NCI-H2029 treated with DMSO at 0.1 percent for 48 hours (cell line): ENCODE measurements at places on chromosomes 16 and 17.

DNA sequence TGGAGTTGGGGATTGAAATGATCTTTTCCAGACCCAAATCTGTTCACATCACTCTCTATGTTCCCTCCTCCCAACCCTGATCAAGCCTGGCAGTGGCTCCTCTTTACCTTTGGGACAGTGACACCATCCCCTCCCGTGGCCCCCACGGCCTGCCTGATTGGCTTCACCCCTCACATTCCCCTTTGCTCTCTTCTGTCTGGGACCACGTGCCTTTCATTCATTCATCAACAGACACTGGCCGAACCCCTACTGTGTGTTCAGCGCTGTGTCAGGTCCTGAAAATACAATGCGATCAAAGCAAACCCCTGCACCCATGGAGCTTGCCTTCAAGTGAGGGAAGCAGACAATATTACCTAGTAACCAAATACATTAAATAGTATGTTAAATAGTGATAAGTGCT, 2.2 kb upstream of the ALOX12B start:
- DNase-seq = no peak

DNA sequence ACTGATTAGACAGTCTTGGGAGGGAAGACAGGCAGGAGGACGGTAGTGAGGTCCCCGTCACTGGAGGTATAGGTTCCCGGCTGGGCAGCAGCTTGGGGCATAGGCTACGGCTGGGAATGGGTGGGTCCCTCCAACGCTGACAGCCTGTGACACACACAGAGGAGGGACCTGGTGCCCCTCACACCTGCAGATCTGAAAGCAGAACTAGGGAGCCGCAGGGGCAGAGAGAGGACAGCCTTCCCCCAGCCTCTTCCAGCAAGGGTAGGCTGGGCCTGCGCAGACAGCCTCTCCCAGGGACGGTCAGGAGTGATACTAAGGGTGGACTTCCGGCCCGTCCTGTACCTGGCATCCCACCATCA, 2.0 kb downstream of the P2RX1 start:
- DNase-seq = no peak

DNA sequence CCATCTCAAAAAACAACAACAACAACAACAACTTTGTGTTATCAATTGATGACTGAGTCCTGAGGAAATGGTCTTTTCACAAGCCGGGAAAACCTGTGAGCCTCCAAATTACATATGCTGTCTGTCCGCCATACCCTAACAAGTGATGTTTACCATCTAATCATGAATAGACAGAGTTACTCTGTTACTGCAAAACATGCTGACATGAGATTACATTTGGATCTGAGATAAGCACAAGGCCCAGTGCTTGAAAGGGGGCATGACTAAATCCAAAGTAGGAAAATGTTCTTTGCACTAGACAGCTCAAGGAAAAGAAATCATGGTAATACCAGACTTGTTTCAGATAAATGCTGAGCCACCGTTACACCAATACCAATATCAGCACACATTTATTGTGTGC, 8.6 kb upstream of the ATXN1L start:
- DNase-seq = no peak

DNA sequence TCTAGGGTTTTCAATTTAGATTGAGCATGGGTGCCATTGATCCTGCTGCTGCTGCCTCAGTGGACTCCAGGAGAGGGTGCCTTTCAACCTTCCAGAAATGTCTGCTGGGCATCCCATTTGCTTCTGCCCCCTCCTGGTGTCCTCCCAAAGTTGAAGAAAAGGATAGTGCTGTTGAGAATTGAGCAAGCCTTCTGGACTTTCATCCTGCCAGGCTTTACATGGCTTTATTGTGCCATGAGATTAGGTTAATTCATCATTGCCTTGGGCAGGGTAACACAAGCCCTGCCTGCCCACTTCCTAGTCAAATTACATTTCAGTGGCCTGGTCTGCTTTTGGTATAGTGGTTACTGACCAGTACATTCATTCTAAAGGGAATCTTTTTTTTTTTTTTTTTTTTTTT, 17.9 kb upstream of the TANGO6 start:
- DNase-seq = no peak

DNA sequence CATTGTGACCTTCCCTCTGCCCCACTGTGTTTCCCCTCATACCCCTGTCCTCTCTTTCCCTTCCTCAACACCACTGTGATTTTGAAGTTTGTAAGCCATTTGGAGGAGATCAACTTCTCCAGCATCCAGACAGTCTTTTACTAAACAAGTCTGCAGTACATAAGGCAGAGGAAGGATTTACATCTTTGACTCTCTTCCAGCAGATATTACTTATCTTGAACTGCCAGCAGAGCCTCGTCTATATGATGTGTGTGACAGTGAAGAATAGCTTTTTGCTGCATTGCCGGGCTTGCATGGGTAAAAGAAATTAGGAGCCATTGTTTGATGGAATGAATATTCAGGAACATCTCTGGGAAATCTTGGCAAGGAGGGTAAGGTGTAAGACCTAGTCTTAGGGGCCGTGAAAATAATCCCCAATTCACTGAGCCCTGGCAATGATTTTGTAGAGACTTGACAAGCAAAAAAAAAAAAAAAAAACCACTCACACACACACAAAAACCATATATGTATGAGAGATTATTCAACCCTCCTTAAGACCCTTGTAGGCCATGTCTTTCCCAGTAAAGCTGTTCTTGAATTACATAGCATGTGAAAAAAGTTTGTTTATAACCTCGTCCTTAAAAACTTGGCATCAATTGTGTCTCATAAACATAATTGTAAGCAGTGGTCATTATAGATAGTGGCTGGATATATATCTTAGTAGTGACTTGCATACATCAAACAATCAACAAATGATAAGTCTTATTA, 903.9 kb downstream of the CDH11 start:
- DNase-seq = no peak

DNA sequence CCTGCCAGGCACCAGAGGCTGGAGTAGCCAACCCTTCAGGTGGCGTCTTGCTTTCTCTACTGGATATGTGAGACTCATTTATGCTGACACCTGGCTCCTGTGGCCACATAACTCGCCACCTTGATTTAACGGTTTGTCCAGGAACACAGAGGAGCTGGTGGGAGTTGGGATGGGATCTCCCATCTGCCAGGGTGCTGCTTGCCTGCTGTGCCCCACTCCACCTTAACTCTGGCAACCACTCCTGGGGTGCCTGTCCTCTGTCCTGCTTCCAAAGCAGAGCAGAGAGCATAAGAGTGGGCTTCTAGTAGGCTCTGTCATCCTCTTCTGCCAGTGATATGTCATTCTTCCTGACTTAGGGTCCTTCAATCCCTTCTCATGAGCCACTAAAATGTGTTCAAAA, 63.4 kb upstream of the ZNF423 start:
- no peak for DNase-seq

- DNase-seq = no peak
These were observed 590.6 kb downstream of the MAF start for GRCh38 chr16:79009896-79010295.

DNA sequence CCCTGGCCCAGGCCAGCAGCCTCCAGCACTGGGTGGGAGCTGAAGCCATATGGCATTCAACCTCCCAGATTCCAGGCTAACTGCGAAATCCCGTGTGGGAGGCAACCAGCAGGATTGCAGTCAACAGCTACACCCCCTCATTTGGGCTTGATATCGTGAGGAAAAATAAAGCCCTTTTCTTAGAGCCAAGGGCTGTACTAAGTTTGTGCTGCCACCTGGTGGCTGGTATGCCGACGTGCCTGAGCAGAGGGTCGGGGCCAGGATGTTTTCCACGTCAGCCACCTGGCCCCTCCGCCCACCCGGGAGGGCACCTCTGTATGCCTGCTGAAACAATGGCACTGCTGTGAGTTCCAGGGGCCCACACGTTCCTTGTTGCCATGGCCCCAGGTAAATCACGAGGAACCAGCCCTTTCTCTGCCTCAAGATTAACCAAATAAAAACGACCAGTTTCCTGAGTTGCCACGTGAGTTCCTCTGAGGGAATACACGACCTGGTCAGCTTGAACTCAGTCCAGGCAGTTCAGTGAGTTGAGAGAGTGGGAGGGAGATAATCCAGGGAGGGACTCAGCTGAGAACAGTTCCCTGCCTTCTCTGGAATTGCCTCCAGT, 9.0 kb downstream of the TMEM98 start:
- DNase-seq = no peak

GRCh38 chr16:25260416-25260815, 2.8 kb upstream of the ZKSCAN2 start:
- no peak for DNase-seq

DNA sequence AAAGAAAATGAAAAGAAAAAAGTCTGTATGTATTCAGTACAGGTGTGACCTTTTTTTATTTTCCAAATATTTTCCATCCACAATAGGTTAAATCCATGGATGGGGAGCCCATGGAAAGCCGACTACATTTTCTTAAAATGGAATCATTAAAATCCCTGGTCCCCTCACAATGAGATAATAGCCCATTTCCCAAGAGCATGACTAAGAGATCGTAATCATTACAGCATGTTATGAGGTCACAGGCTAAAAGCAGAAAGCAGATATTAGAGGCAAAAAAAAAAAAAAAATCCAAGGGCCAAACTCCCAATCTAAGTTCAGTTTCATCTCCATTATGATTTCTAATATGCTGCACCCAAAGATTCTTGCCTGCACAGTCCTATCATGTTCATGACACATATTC, 44.7 kb downstream of the CYTH1 start:
- no peak for DNase-seq

GRCh38 chr17:1179818-1180742, at the start of gene ABR:
Gene ABR (minus strand): TSS chr17:1179981. CDS start chr17:1179727, 254 bp downstream.
- no peak for DNase-seq

DNA sequence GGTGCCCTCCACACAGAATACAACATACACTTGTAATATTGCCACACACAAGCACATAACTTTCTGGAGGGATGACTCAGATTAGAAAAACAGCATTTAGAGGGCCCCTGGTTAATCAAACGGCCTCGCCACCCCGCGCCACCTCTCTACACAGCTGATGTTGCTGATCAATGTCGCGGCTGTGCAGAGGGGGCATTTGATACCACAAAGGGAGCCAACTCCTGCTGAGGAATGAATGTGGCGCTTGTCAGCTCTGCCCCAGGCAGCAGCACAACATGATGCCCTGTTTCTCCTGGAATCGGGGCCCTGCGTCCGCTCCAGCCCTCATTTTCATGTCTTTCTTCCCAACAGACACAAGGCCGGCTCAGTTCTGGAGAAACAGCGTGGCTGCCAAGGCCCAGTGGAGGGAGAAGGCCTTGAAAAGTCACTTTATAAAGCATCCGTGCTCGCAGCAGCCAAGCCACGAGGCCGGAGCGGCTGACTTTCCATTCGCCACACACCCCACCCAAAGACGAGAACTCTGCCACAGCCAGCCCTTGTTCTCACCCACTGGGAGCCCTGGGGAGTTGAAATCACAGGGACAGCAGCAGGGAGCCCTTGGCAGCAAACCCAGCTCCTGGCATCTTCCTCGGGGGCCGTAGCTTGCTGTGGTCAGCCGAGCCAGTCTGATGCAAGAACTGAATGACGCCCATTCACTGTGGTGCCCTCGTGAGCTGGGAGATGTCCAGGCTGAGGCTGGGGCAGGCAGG, 65.6 kb downstream of the XYLT1 start:
- DNase-seq = no peak

DNA sequence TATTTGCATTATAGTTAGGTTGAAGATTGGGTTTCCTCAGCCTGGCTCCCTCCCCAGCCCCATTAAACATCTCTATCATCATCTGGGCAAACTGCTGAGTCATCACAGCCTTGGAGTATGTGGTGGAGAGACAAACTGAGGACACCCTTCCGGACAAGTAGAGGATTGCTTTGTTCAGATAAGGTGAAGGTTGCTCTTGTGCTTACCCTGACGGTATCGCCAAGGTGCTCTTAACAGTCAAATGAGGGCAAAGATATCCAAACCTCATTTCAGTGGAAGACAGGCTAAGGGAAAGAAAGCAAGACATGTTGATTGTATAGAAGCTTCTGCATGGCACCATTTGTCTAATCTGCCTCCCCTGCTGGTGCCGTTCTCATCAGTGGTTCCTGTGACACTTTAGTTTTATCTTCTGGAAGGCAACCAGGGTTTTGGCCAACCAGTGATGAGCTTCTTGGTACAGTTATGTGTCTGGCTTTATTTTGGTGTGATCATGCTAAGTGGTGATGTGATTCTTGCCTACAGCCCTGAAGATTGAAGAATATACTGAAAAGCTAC, 56.9 kb upstream of the LGALS9 start:
- no peak for DNase-seq

DNA sequence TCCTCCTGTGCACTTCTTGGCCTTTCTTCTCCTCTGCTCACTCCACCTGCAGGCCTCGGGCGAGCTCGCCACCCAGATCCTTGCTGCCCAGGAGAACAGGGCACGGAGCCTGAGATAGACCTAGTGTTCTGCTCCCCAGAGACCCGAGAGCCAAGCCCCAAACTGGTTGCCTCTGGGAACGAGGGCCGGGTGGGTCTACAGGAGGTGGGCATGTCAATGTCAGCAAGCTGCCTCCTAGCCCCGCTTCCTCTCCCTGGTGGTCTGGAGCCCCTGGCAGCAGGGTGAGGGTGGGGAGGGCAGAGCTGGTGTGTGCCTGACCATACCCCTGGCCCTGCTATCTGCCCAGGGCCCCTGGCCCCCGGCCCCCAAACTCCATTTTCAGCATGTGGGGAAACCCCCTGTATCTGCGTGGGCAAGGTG, 841 bp upstream of the NDRG4 start:
- no peak for DNase-seq

DNA sequence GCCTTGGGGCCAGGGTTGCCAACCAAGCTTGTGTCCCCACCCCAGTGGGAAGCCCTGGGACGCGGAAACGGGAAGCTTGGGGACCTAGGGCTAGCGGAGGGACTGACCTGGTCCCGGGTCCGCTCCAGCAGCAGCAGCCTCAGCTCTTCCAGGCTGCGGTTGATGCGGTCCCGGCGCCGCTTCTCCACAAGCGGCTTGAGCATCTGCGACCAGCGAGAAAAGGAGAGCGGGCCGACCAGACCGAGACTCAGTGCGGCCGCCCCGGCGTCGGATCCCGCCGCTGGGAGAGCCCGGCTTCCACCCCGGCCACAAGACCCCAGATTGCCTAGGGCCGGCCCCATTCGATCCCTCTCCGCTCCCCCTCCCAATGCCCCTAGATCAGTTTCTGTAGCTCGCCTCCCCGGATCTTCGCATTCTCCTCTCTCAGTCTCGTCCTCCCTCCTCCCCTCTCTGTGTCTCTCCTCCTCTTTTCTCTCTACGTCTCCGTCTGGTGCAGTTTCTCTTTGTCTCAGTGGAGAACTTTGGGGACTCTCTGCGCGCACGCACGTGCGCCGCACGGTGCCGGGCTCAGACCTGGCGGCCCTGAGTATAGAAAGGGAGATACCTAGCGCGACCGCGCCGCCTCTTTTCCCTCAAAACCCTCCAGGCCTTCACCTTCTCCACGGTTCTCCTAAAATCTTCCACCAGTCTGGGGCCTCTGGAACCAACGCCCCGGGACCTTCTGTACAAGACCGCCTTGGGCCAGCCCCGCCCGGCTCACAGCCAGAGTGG, 797 bp downstream of the HES7 start:
- DNase-seq = no peak

DNA sequence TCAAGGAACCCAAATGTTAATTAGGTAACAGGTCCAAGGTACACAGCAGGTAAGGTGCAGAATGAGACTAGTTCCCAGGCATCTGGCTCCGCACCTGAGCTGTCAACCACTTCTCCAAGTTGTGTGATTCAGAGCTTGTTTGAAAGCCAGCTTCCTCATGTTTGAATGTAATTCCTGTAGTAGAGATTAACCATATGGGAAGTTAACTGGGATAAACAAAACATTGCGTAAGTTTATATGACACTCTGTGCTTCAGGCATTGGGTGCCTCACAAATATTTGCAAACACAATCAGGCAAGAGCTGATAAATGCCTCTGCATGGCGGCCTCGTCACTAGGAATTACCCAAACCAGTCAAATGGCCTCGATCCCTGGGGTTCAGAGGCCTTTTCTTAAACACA, 27.9 kb upstream of the CPHXL start:
- no peak for DNase-seq
